Placental pericyte (primary cell): ENCODE measurements at places on chromosomes 1 and 21. TPM values are rescaled to one million over a fixed set of nuclear protein-coding genes. Genes with fewer than 3 reads are reported as not detected.

GBP5 gene
- under 0.01 TPM in 1 of 2 replicates, not detected in the other for total RNA-seq

IGSF5 gene
- under 0.01 and 0.22 TPM in 2 replicates for total RNA-seq

LRRIQ3 gene
- total RNA-seq = 0.72 TPM in 1 of 2 replicates, not detected in the other

WNT9A gene
- total RNA-seq = 0.14 and 0.66 TPM in 2 replicates

S100A7 gene
- total RNA-seq = not detected in 2 replicates

SPATA6 gene
- total RNA-seq = 2.4 and 3.1 TPM in 2 replicates

PLCH2 gene
- total RNA-seq = under 0.01 TPM in 2 replicates

TMEM39B gene
- total RNA-seq = 9.6 and 11.6 TPM in 2 replicates

IGSF3 gene
- total RNA-seq = under 0.01 and 1.1 TPM in 2 replicates

FMO1 gene
- not detected in 2 replicates for total RNA-seq

ZDHHC18 gene
- 24.9 and 28.6 TPM in 2 replicates for total RNA-seq

IVL gene
- total RNA-seq = 0.14 TPM in 1 of 2 replicates, not detected in the other

ZNF697 gene
- total RNA-seq = 25.4 and 32.1 TPM in 2 replicates

CNST gene
- 28.0 and 34.8 TPM in 2 replicates for total RNA-seq

MTARC2 gene
- total RNA-seq = 2.4 and 6.8 TPM in 2 replicates

BRDT gene
- total RNA-seq = 0.22 and 2.1 TPM in 2 replicates

USF1 gene
- total RNA-seq = 51.0 and 92.8 TPM in 2 replicates

PRAMEF14 gene
- not detected in 2 replicates for total RNA-seq

CD1D gene
- 0.14 and 0.66 TPM in 2 replicates for total RNA-seq

FAM72C gene
- 0.22 and 4.2 TPM in 2 replicates for total RNA-seq

SELL gene
- total RNA-seq = 0.14 TPM in 1 of 2 replicates, not detected in the other

UBL4B gene
- not detected in 2 replicates for total RNA-seq

CHD5 gene
- total RNA-seq = under 0.01 and 0.14 TPM in 2 replicates

GOLT1A gene
- total RNA-seq = not detected in 2 replicates

CCNL2 gene
- total RNA-seq = 96.1 and 129 TPM in 2 replicates

SLC16A4 gene
- total RNA-seq = 57.8 and 106 TPM in 2 replicates

STIL gene
- total RNA-seq = 3.9 and 36.8 TPM in 2 replicates
